ENCODE measurements at places on chromosomes 16 and 17.

GRCh38 chr17:76274112-76274956 is 9.2 kb downstream of the UBALD2 start:
- DNase-seq, result no peak

DNA sequence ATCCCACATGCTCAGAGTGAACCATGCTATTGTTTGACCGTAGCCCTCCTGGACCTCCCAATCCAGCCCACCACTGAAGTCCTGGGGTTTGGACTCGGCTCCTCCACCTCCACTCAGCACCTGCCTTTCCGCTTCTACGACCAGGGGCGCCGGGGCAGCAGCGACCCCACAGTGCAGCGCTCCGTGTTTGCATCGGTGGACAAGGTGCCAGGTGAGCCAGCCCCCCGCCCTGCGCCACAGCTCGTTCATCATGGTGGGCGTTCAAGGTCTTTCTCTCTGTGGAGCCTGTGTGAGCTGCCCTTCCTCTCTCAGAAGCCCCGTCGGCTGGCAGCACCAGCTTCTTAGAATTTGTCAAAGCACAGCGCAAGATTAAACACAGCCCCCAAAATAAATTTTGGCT is 130.1 kb downstream of the SOCS1 start:
- DNase-seq, result no peak

DNA sequence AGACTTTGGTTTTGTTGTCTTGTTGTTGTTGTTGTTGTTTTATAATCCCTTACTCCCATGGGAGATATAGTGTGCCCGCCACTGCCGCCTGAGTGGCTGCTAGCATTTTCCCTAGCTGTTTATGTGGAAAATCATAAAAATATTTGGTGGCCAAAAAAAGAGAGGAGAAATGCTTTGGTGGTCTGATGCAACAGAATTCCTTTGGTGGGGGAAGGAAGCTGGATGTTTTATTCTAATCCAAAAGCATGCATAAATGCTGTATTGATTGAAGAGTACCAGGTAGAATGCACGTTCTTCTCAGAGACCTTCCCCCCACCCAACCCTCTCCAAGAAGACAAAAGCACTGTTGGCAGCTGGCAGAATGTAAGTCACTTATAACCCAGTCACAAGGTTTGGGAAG is 93.2 kb downstream of the C17orf67 start:
- DNase-seq, result no peak

- no peak for DNase-seq
These were observed 1.9 kb downstream of the DRG2 start for GRCh38 chr17:18089613-18090012.

DNA sequence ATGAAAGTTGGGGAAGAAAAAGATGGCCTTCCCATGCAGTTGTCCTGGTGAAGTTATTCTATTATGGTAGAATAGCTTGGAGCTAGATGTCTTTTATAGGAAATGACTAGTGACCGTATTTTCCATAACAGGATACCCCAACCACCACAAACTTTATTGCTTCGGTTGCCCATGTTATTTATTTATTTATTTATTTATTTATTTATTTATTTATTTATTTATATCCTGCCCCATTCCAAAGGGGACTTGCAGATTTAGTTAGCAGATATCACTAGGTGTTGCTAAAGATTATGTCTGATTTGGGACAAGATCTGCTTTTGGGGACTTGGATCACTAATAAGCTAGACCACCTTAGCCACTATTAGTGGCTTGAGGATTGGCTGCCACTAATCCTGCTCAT is 68.3 kb downstream of the ARHGAP44 start:
- no peak for DNase-seq

- DNase-seq, result no peak
These were observed 398.7 kb downstream of the XYLT1 start for GRCh38 chr16:17072104-17072503.

DNA sequence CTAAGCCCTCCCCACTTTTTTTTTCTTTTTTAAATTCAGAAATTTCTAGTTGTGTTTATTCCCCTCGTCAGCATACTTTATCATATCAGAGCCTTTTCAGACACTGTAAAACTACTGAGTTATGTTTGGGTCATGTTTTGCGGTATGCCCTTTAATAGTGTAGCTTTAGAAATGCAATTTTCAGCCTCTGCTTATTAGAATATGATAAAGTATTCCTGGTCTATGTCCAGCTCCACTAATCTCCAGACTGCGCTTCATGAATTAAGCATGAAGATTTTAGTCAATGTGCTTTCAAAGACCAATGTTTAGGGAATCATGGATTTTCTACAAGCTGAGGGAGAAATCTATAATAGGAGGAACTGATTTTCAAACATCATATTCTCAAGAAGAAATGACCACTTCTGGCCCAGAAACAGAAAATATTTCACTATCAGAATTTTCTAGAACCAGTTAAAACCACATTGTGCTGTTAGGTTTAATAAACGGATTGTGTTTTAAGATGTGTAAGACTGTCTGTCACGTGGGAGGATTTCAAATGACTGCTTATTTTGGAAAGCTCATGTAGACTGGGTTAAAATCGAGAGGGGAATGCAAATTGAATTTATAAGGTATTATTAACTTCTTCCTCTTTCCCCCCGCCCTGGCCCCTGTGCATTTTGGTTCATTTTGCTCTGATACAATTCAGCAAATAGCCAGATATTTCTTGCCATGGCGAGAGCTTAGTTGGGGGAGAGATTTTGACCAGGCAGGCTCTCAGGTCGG is 498.5 kb downstream of the WWOX start:
- no peak for DNase-seq

- DNase-seq, result peak; percentile 97
These were observed 57.4 kb upstream of the RPH3AL start for GRCh38 chr17:409848-410542.

DNA sequence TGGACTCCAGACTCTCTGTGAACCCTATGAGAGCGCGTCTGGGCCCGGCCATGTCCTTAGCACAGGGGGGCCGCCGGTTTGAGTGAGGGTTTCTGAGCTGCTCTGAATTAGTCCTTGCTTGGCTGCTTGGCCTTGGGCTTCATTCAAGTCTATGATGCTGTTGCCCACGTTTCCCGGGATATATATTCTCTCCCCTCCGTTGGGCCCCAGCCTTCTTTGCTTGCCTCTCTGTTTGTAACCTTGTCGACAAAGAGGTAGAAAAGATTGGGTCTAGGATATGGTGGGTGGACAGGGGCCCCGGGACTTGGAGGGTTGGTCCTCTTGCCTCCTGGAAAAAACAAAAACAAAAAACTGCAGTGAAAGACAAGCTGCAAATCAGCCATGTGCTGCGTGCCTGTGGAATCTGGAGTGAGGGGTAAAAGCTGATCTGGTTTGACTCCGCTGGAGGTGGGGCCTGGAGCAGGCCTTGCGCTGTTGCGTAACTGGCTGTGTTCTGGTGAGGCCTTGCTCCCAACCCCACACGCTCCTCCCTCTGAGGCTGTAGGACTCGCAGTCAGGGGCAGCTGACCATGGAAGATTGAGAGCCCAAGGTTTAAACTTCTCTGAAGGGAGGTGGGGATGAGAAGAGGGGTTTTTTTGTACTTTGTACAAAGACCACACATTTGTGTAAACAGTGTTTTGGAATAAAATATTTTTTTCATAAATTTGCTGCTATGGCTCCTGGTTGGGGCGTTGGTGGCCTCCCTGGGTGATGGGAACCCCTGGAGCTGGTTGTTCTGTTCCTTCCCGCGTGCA is 23.1 kb downstream of the STAT5A start:
- DNase-seq, result no peak

DNA sequence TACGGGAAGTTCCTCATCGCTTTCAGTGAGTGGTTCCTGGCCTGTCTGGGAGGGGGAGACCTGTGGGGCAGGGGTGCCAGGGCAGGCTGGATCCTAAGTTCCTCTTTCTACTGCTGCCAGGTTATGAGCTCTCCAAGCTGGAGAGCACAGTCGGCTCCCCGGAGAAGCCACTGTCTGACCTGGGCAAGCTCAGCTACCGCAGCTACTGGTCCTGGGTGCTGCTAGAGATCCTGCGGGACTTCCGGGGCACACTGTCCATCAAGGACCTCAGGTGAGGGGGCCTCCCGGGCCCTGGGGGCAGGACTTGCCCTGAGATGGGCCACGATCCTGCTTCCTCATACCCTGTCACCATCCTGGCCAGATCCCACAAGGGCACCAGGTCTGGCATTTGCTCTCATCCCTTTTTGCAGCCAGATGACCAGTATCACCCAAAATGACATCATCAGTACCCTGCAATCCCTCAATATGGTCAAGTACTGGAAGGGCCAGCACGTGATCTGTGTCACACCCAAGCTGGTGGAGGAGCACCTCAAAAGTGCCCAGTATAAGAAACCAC is 5.1 kb downstream of the PRSS8 start:
- DNase-seq, result no peak

DNA sequence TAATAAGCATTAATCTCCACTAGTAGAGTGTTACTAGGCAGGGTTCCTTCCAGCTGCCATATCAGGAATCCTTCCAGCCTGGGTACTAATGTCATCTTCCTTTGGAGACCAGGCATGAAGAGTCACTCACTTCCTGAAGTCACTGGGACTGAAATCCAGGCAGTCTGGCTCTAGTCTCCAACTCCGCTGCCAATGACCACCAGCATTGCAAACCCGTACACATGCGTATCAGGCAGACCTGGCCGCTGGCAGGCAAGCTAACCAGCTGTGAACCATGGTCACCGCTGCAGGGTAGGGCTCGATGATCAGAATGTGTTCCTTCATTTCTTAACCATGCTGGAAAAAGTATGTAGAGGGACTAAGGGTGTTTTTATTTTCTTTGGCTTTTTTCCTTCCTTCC is 255.5 kb downstream of the CDH13 start:
- DNase-seq, result no peak

GRCh38 chr17:44971776-44972483 is 3.8 kb upstream of the C1QL1 start:
- no peak for DNase-seq

Measured in NCI-H1436 treated with DMSO at 0.1 percent for 48 hours (cell line).